ENCODE measurements at places on chromosomes 7 and 10. TPM values are rescaled to one million over a fixed set of nuclear protein-coding genes. Genes with fewer than 3 reads are reported as not detected.

- DNase-seq = no peak
Measured at GRCh38 chr7:133619491-133619890, 366.6 kb downstream of the EXOC4 start.

DNA sequence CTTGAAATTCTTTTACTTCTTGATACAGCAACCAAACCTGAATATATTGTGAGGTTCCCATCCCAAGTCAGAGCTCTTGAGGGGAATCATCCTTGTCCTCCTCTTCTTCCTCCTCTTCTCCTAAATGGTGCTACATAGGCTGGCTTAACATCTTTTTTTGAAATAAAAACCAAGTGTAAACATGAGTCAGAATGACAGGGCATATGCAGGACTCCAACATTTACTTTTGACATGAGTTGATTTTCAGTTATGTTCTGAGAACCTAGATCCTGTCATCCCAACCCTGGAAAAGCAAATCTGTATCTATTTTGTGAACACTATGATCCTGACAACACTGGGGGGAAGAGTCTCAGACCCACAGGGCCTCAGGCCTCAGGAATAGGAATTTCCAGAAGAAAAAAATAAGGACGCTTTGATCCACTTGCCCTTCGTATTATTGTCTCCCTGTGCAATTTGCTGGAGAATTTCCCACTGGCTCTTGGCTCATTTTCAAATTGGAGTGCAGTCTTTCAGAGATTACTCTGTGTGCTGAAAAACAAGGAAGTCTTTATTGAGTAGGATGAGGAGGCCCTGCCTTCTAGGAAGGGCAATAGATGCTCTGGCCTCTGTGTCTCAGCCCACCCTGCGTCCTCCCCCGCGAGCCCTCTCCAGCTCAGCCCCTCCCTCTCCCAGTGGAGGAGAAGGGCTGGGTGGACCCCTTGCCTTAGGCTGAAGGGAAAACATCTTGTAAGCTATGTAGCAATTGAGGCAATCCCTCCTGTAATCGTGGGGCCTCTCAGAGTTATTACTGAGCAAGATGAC lies 121.6 kb downstream of the CREB5 start:
- DNase-seq = no peak

DNA sequence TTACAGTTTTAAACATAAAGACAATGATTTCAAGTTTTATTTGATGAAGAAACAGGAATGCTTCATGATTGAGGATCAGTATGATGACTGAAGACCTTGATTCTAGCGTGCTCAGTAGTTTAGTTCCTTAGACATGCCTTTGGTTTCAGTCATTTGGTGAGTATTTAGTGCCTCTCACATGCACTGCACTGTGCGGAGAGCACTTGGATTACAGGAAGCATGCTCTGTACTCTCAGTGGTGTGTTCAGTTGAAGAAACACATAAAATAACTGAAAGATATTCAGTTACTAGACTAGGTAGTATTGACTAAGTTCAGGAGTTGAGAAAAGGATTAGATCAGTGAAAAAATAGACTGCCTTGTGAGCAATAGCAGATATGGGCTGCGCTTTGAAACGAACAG lies 25.5 kb downstream of the RBM17 start:
- no peak for DNase-seq

GRCh38 chr10:110978204-110978603 lies 58.8 kb downstream of the SHOC2 start:
- DNase-seq = no peak

- DNase-seq = peak; percentile 33
Measured at GRCh38 chr7:20238754-20239324, 21.7 kb upstream of the MACC1 start.

DNA sequence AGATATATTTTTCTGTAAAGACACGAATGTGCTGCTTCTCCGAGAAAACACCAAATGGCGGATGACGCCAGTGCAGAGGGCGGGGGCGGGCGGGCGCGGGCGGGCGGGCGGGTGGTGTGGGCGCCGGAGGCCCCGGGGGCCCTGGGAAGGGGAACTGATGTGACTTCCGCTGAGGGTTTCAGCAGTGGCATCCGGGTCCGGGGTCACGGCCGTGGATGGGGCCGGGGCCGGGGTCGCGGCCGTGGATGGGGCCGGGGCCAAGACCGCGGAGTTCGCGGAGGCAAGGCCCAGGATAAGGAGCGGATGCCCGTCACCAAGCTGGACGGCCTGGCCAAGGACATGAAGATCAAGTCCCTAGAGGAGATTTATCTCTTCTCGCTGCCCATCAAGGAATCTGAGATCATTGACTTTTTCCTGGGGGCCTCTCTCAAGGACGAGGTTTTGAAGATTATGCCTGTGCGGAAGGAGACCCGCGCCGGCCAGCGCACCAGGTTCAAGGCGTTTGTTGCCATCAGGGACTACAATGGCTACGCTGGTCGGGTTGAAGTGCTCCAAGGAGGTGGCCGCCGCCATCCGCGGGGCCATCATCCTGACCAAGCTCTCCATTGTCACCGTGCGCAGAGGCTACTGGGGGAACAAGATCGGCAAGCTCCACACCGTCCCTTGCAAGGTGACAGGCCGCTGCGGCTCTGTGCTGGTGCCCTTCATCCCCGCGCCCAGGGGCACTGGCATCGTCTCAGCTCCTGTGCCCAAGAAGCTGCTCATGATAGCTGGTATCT lies 20.3 kb upstream of the IGF2BP3 start:
- peak; percentile 55 for DNase-seq

DNA sequence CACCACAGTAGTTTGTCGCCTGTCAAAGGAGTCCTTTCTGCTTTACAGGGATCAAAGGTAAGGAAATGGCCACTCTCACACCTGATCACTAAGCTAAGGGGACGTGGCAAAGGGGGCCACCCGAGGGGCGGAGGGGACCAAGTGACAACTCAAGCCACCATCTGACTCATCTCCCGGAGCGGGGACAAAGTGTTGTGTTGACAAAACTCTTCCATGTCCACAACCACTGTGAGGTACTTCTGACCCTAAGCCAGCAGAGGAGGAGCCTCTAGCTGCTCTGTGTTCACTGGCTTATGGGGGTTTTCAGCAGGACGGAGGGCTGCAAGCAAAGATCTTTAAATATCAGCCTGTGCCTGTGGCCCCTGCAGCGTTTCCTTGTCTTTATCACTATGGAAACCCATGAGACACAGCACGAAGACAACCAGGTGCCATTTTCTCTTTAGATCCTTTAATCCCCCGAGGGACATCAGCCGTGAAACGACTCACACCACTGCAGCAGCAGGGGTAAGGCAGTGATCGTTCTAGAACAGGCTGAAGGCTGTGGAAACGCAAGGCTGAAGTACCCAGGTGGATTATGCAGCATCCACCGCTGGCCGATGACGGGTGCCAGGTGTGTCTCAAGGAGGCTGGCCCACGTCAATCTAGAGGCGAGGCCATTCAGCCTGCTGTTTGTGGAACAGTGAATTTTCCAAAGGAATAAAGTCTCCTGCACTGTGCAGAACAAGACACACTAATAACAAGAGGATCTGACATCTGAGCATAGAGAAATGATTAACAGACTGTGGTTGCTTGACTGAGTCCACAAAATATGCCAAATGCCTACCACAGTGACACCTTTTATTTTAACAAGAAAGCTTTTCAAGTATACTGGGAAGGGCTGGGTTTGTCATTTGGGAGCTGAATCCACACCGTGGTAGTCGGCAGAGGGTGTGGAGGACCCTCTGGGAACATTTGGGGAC lies 26.6 kb upstream of the DDC start:
- DNase-seq = no peak

DNA sequence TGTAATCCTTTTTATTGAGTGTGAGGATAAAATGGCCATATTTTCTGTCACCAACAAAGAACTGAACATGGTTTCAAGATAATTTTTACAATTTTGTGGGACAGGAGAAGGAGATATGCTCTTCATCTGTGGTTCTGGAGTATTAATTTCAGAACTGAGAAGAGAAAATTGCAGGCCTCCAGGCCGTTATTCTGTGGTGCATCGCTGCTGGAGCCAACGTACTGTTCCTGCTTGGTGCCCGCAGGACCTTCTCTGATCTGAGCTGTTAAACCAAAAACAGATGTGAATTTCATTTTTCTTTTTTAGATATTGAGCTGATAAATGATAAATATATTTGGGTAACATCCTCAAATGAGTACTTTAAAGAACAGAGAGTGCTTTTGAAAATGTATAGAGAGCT lies 63.9 kb downstream of the IKZF1 start:
- DNase-seq = peak; percentile 55

DNA sequence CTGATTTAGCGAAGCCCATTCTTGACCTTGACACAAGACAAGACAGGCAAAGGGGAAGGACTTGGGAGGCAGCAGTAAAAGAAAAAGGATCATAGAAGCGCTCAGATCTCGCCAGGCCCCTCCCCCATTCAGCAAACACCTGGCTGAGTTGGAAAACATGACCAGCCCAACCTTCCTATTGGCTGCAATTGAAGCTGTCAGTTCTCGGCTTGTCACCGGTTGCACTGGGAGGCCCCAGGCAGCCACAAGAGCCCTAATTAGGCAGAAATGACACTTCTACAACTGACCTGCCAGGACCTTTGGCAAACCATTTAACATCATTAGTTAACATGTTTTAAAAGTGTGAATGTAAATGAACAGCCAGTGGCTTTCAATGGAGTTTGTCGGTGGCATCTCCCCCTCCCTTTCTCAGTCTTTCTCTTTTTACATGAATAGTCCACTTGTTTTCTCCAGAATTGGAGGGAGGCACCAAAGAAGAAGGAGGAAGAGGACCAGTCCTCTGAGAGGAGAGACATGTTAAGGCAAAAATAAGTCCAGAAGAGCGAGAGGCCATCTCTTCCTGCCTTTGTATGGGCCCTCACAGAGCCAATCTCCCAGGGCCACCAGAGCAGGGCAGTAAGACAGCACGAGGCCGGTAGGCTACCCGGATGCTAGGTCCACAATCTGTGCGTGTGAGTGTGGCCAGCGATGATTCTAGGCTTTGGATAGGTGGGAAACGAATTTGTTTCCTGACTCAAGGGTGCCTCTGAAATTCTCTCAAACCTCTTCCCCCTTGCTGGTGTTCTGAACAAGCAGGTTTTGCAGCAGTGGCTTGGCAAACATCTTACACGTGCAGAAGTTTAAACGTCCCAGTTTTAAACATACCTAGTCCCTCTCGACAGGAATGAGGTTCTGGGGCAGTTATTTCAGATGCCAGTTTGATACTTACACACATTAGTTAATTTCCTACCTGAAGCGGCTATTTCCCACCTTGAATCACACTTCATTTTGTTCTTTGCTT lies 15.0 kb upstream of the ENO4 start:
- no peak for DNase-seq

DNA sequence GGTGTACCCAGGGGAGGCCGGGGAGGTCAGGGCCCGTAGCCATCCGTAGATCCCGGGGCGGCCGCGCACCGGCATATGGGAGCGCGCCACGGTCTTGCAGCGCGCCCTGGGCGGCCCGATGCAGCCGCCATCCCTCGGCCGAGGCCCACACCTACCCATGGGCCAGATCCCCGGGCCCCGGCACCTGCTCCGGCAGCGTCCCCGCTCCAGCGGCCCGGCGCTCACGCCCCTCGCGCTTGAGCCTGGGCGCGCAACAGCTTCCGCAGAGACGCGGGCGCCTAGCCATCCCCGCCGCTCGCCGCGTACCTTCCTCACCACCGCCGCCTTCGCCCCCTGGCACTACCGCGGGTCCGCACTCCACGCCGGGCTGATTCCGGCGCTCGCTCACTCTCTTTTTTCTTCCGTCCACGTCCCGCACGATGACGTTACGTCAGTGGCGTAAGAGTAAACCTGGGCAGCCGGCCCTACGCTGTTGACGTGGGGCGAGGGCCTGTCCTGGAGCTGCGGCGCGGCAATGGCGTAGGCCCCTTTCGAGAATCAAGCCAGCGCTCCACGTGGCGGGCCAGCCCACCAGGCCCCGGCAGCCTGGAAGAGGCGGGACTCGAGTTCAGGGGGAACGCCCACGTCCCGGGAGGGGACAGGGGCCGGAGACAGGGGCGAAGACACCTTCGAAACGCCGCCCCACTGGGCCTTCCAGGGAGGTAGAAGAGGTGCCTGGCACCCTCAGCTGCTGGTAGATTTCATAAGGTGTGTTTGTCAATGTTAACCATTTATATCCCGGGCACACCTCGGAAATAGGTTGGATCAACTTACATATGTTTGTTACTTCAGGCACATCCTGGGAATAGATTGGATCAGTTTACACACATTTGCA lies at the start of gene ALDH18A1:
ALDH18A1 (minus strand) TSS at position 421 of the 874 bp plus-strand sequence. CDS start 3,334 bp downstream, outside the sequence.
- DNase-seq = peak; percentile 93

DNA sequence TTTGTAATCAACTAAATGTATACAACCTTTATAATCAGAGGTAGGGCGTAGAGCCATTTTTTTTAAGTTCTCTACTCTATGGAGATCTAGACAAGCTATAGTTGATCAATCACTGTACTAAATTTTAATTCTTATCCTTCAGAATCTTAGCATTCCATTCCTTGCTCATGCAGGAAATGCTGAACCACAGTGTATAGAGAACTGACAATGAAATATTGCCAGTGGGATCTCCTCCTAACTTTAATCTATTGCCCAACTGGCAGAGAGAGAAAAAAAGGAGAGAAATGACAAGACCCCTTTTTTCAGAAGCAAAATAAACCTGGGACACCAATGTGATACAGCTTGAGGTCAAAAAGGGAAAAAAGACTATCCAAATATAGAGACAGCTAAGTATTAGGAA lies 26.4 kb upstream of the PPP3CB start:
- no peak for DNase-seq

DNA sequence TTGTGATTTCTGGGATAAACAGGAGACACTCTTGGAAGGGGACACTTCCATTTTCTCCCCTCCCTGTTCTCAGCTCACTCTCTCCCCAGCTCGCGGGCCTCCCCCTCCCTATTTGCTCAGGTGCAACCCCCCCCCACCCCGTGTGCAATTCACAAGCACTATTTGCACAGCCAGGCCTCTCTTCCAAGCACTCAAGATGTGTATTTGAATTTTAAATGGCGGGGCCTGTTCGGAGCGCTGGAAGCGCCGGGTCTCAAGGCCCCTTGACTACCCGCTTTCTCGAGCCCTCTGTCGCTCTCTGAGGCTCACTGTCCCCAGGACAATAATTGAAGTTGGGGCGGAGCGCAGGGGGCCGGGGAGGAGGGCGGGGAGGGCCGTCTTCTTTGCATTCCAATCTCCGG lies 7.8 kb downstream of the SHH start:
- no peak for DNase-seq

GRCh38 chr10:119166564-119166963 lies 1.1 kb upstream of the SFXN4 start:
- no peak for DNase-seq

- no peak for DNase-seq
Measured at GRCh38 chr7:40527723-40528122, 392.9 kb downstream of the SUGCT start.

Gene SORBS1
- total RNA-seq = 0.13 TPM

Gene CYP2C8
- not detected for total RNA-seq

Gene PRKAR2B
- 1.3 TPM for total RNA-seq

Gene SPDYE2
- not detected for total RNA-seq

Gene PODXL
- 0.51 TPM for total RNA-seq

Gene ZNF117
- total RNA-seq = 5.8 TPM

Gene PNLIPRP1
- not detected for total RNA-seq

Gene NOLC1
- 215 TPM for total RNA-seq

Gene GFRA1
- total RNA-seq = not detected

Data from activated CD8-positive, alpha-beta T cell treated with anti-CD3 and anti-CD28 coated beads for 36 hours (primary cell).